ENCODE measurements at places on chromosomes 11 and 22.

DNA sequence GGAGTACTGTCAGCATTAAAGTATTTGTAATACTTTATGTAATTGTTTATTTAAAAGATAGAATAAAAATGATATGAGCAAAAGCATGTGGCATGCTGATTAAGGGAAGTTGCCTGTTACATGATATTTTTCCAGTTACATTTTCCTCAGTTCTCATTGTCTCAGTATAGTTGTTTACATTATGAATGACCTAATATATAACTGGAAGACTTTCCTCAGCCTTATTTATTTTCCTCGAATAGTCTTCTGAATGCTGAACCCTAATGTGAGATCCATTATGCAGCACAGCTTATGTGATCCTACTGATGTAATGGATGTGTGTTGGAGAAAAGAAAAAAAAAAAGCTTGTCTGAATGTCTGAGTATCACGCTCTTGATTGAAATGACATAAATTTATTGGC, 95.5 kb downstream of the LUZP2 start:
- no peak for DNase-seq

DNA sequence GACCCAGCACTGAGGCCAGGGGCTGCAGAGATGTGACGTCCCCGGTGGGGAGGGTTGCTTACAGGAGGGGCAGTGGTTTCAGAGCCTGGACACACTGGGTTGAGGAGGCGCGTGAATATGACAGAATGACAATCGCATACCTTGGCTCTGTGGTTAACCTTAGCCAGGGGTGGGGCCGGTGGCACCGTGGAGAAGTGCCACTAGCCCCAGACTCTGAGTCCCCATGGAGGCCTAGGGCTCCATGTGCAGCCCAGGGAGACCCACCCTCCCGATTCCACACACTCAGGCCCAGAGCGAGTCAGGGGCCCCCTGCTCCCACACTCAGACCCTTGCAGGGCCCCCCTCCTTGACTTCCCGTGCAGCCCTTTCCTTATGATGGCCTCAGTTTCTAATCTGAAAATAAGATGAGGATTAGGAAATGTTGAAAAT, 3.6 kb upstream of the ACR start:
- DNase-seq: no peak

DNA sequence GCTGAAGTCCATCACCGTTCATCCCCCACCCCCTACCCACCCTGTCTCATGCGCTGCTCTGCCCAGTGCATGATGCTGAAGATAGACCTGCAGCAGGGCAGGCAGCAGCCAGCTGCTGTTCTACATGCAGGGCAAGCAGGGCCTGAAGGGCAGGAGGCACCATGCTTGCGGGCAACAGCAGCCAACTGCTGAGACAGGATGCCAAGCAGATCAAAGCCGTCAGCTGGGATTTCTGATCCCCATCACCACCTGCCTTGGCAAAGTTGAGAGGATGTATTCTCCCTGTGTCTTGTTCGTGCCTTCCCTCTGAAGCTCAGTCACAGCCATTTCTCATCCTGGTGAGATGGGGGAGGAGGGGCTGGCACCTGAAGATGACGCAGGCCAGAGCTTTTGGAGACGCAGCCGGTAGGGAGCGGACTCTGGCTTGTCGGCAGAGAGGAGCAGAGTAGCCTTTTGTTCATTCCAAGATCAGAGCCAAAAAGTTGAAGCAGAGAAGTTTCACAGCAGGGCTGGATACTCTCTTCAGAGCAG, 227.0 kb downstream of the GRIK4 start:
- DNase-seq: no peak

DNA sequence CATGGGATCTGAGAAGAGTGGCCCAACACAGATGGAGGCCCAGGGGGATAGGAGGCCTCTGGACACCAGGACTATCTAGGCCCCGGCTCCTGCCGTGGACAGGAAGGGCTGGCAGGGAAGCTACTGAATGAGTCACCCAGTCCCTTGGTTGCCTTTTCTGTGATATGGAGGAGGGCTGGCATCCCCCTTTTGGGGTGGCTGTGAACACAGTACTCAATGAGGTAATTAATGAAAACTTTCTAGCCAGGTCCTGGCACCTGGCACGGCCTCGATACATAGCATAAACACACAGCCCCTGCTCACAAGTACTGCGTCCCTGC, 163.2 kb downstream of the CHST1 start:
- no peak for DNase-seq

DNA sequence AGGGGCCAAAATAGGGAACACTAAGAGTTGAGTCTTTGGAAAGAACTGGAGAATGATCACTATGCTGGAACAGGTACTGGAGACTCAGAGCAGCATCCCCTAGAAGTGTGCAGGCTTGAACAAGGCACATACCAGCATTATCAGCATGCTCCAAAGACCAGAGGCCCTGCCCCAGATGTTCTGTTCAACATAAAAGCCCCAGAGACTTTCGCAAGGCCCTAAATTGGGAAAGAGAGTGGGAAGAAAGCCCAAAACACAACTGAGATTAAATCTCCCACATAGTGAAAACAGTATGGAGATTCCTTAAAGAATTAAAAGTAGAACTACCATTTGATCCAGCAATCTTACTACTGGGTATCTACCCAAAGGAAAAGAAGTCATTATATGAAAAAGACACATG, 9.4 kb downstream of the CNGA4 start:
- no peak for DNase-seq

- no peak for DNase-seq
Observed at GRCh38 chr22:47807506-47807905, 1045.1 kb downstream of the TBC1D22A start.

DNA sequence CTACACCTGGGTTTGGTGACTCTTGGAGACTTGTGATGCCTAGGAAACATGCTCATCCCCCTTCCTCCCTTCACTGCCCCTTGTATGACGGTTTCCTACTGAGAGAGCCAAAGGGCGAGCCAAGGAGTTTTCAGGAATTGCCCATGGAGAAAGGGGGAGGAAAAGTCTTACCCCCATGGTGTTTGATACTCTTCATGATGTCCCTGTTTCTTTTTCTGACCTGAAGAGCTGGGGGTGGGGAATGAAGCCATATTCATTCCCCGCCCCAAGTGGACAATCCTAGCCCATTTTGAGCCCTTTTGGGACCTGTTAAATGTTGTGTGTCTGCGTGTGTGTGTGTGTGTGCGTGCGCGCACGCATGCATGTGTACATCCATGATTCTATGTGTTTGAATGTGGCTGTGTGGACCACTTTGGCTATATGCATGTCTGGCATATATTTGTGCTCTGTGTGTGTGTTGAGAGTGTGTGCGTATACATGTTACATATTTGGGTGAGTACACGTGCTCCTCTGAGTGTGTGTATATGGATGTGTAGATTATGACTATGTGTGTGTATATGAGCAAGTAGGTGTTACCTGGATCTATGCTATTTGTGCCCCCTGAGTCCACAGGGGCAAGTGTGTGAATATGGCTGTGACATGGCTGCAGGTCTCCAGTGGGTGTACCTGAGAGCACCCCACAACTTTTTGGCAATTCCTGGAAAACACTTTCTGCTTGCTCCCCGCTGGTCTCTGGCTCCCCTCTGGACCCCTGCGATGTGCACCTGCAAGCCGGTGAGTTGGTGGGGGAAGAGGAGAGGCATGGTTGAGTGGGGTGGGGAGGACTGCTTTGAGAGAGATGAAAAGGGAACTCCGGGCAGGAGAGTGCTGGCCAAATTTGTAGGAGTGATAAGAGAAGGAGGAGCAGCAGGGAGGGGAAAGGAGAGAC, 24.6 kb downstream of the OTOG start:
- DNase-seq: no peak

DNA sequence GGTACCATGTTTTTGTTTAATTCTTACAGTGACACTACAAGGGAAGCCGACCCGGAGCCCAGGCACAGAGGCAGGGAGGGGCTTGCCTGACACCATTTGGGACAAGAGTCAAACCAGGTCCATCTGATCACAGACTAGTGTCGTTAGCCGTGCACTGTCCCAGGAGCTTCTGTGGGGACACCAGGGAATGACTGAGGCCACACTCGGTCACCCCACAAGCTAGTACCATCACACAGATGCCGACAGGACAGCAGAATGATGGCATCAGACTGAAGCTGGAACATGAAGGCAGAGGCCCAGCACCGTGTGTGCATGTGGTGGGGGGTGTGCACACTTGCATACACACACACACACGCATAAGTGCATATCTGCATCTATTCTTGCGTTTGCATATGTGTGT, 61.5 kb upstream of the NECTIN1 start:
- no peak for DNase-seq

- no peak for DNase-seq
Observed at GRCh38 chr11:33984682-33985389, 66.7 kb upstream of the CAPRIN1 start.

DNA sequence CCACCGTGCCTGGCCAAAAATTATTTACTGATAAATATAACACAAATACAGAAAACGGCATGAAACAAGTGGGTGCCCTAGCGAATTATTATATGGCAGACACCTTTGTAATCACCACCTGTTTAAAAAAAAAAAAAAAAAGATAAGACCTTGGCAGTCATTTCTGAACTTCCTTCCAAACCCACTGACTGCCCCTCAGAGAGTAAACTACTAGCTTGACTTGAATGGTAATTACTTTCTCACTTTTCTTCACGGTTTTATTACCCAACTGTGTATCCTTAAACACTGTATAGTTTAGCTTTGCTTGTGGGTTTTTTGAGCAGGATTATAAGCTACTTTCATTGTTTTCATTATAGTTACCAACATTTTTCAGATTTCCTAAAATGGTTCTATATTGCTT, 23.7 kb downstream of the SFI1 start:
- DNase-seq: no peak

GRCh38 chr22:29722151-29722550, 2.3 kb downstream of the CABP7 start:
- no peak for DNase-seq

- DNase-seq: no peak
Observed at GRCh38 chr11:121610706-121611105, 157.9 kb upstream of the SORL1-AS1 start.

DNA sequence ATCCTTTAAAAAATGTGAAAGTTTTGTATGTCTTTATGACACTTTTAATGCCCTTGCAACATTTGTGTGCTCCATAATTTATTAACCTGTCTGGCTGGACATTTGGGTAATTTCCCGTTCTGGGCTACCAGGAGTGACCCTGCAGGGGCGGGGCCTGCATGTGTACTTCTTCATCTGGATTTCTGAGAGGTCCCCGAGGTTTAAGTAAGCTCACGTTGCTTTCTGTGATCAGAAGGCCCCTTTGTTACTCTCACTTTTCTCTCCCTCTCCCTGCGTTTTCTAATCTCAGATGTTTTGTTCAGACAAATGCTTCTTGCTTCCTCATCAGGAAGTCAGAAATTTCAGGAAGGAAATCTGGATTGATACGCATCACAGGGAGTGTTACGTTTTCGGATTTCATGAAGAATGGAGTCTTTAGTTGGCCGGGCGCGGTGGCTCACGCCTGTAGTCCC, 78.9 kb upstream of the CRYBB3 start:
- DNase-seq: no peak

DNA sequence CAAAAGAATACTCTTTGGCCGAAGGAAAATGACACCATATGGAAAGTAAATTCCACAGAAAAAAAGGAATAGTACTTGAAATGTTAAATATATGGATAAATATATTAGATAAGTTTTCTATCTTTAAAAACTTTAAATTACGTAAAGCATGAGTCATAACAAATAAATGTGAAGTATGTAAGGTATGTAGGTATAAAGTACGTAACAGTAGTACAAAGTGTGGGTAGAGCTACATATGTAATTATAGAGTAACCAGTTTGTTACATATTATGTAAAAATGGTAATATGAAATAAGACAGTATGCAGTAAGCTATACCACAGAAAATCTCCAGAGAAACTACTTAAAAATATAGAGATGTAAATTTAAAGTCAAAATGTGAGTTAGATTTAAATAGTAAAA, 582.3 kb upstream of the CHORDC1 start:
- DNase-seq: no peak

DNA sequence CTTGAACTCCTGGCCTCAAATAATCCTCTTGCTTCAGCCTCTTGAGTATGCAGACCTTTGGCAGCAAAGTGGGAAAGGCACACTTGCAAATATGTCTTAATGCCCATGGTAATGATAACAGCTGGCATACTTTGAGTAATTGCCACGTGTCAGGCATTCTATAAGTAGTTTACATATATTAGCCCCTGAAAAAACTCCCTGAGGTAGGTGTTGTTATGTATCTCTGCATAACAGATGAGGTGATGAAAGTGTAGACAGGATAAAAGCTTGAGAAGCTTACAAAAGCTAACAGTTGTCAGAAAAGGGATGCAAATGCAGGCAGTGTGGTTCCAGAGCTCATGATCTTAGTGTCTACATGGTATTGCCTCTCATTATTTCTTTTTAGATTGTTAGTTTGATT, 291.1 kb upstream of the C11orf87 start:
- no peak for DNase-seq

- no peak for DNase-seq
Observed at GRCh38 chr11:61037441-61038093, 64.7 kb upstream of the CD5 start.

DNA sequence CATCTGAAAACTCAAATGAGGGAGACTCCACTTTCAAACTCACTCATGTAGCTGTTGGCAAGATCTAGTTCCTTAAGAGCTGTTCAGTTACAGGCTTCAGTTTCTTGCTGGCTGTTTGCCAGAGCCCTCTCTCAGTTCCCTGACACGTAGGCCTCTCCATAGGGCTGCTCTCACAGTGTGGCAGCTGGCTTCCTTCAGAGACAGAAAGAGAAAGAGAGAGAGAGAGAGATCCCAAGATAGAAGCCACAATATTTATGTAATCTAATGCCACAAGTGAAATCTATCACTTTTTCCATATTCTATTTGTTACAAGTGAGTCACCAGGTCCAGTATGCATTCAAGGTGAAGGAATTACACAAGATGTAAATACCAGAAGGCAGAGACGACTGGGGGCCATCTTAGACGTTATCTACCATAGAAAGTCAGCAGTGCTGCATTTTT, 168.8 kb downstream of the RCN1 start:
- DNase-seq: no peak

DNA sequence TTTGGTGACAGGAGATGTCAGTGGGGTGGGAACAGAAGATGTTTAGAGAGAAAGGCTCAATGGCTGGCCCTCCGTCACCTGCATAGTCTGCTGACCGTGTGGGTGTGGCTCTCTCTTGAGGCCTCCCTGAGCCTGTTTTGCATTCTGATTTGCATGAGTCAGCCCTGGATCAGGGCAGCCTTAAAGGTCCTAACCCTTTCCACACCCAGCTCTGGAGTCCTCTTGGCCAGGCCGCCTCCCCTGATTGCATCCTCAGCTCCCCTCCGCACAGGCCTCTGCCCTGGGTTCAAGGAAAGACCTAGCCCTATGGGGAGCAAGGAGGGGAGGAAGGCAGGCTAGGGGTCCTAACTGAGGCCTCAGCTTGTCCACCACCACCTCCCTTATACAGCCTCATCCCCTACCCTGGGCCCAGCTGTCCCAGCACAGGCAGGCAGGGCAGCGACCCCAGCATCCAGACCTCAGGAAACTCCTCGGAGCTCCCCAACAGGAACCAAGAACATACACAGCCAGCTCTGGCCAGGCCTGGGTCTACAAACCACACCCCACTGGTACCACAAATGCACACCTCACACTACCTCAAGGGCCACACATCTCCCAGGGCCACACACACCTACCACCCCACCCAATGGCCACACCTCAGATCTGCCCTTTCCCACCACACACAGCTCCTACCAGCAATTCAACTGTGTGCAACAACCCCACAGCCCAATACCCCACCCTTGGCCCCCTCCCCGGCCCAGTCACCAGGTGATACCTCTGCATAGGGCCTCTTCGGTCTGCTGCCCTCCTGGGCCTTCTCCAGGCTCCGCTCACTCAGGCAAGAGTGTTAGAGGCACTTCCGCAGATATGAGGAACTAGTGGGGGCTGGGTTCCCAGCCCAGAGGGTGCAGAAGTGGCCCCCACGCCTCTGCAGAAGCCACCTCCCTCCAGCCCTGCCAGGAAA, 13.7 kb downstream of the ARAP1 start:
- DNase-seq: no peak
